ENCODE measurements at places on chromosomes 5 and 9. TPM values are rescaled to one million over a fixed set of nuclear protein-coding genes. Genes with fewer than 3 reads are reported as not detected.

The ADAMTS19 gene
- total RNA-seq = not detected

The ANKDD1B gene
- not detected for total RNA-seq

The SNCB gene
- total RNA-seq = 0.96 TPM

The DMRT3 gene
- total RNA-seq = not detected

The PDE6A gene
- 0.25 TPM for total RNA-seq

The LAMC3 gene
- 2.1 TPM for total RNA-seq

The SUSD3 gene
- total RNA-seq = 0.93 TPM

The TERT gene
- 2.5 TPM for total RNA-seq

The MEGF9 gene
- 23.5 TPM for total RNA-seq

The PHF24 gene
- 0.08 TPM for total RNA-seq

The SPINK4 gene
- total RNA-seq = not detected

The GCNT4 gene
- total RNA-seq = 0.35 TPM

The IFNE gene
- total RNA-seq = 1.7 TPM

The DMGDH gene
- total RNA-seq = 0.58 TPM

The PCDHB10 gene
- not detected for total RNA-seq

The C6 gene
- total RNA-seq = not detected

The GABRB2 gene
- total RNA-seq = not detected

The PCAT7 gene
- total RNA-seq = 0.54 TPM

The IRGM gene
- total RNA-seq = not detected

The CHSY3 gene
- 0.16 TPM for total RNA-seq

The PDLIM4 gene
- 0.79 TPM for total RNA-seq

The FOXD4L5 gene
- total RNA-seq = not detected

The DIPK1B gene
- total RNA-seq = 9.4 TPM

The ADRA1B gene
- 16.4 TPM for total RNA-seq

The FAM200C gene
- 1.5 TPM for total RNA-seq

The SIL1 gene
- 25.0 TPM for total RNA-seq

The ISOC1 gene
- 17.9 TPM for total RNA-seq

The ADAMTSL2 gene
- total RNA-seq = not detected

The PCDHA4 gene
- 2.2 TPM for total RNA-seq

The FOXD4L4 gene
- 0.07 TPM for total RNA-seq

The GKAP1 gene
- total RNA-seq = 4.3 TPM

The CARD6 gene
- 3.2 TPM for total RNA-seq

The SLC23A1 gene
- 1.9 TPM for total RNA-seq

The PTTG1 gene
- total RNA-seq = 194 TPM

The FOXD4 gene
- 0.44 TPM for total RNA-seq

The PCDHB12 gene
- not detected for total RNA-seq

The TMEM232 gene
- not detected for total RNA-seq

The MYOT gene
- not detected for total RNA-seq

The SURF2 gene
- total RNA-seq = 45.8 TPM

The KCNIP1 gene
- not detected for total RNA-seq

The EQTN gene
- total RNA-seq = not detected

The TXNDC8 gene
- not detected for total RNA-seq

The ARSI gene
- total RNA-seq = 28.6 TPM

The ZNF484 gene
- 2.8 TPM for total RNA-seq

The TAF11L10 gene
- not detected for total RNA-seq

The F2R gene
- 50.2 TPM for total RNA-seq

The SPATA31A5 gene
- total RNA-seq = not detected

The CCL27 gene
- not detected for total RNA-seq

The GABRA1 gene
- total RNA-seq = not detected

The MAPK9 gene
- total RNA-seq = 29.0 TPM

The NR5A1 gene
- 0.09 TPM for total RNA-seq

The CERCAM gene
- 38.6 TPM for total RNA-seq

The PCDHB2 gene
- 4.1 TPM for total RNA-seq

The SLC36A3 gene
- total RNA-seq = not detected

The CER1 gene
- not detected for total RNA-seq

The CDKN2B-AS1 gene
- total RNA-seq = not detected
